Astrocyte of the cerebellum (primary cell): ENCODE measurements at places on chromosomes 5 and 9.

DNA sequence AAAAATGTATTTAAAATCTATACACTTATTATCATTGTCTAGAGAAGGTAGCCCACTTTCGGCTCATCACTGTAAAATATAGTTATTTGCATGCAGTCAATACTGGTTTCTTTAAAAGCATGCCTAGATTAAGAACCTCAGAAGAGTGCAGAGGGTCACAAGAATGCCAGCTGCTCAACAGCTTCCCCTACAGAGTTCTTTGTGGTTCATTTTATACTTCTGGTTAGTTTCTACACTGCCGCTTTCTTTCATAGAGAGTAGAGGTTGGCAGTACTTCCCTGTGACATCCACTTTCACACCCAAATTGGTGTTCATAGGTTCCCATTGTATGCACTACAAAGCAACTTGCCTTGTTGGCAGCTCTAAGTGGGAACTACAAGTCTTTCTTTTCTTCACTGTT, 137.3 kb downstream of the KIAA0825 start:
- no peak for DNase-seq

DNA sequence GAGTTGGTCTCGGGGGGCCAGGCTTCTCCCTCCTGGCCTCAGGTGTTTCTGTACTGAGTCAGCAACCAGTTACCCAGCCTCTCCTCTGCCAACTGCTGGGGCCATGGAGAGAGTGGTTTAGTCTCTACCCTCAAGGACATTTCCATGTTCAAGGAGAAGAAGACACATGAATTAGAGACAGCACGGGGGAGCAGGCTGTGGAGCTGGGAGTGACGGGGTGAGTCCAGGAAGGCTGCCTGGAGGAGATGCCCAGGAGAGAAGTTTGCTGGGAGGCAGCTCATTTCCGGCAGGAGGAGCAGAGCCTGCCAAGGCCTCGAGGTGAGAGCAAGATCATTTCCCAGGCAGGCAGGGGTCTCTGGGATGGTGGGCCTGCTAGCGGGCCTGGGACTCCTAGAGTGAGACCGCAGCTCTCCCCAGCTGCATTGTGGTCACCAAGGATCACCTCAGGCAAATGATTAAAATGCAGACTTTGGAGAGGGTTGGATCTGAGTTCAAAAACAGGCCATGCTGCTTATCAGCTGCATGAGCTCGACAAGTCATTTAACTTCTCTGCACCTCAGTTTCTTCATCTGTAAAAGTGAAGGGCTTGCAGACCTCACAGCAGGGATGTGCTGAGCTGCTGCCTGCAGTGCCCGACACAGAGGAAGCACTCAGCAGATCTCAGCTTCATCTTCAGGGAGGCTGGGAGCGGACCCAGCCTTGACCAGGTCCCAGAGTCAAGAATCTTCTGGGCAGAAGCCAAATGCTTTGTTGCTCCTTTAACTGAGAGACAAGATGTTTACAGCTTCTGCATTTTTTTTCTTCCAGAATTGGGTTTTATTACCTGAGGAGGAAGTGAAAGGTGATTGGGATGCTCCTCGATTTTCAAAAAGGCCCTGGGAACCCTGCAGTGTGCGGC, 35.2 kb downstream of the NEK6 start:
- no peak for DNase-seq

DNA sequence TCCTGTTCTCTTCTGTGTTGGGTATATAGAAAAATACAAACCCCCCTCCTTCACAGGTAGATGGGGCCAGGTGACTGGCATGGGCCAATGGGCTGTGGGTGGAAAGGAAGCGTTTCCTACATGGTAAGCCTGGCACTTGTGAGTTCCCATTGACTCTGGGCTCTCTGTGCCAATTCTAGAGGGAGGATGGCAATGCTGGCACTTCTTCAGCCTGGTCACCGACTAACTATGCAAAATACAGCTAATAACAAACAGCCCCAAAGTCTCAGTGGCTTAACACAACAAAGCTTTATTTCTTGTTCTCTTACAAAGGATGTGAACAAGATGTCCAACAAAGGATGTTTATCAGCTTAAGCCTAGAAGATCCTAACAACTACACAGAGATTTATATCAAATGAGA, 258.1 kb downstream of the SYK start:
- DNase-seq: no peak

GRCh38 chr9:93141771-93142483, 7.9 kb upstream of the NINJ1 start:
- no peak for DNase-seq

DNA sequence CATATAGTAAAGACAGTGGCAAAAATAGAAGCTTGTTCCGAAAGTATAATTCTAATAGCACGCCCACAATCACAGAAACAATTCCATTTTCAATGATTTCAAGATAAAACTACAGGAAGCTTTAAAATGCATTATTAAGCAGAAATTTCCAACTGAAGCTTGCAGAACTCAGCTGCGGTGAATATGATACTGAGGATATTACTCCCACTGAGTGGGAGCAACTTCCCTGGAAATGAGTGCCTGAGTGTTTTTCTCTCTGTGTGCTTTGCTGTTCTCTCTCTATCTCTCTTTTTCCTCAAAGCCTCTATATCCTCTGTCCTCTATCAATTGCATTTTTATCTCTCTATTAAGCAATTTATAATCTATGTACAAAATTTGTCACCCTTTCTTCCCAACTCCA, 187.5 kb upstream of the PRDM9 start:
- no peak for DNase-seq

GRCh38 chr5:171872666-171873065, 87.0 kb downstream of the SMIM23 start:
- DNase-seq: no peak

GRCh38 chr9:113567361-113568080, 104.0 kb downstream of the RGS3 start:
- no peak for DNase-seq

GRCh38 chr5:173858021-173858669, 30.0 kb upstream of the CPEB4 start:
- no peak for DNase-seq

DNA sequence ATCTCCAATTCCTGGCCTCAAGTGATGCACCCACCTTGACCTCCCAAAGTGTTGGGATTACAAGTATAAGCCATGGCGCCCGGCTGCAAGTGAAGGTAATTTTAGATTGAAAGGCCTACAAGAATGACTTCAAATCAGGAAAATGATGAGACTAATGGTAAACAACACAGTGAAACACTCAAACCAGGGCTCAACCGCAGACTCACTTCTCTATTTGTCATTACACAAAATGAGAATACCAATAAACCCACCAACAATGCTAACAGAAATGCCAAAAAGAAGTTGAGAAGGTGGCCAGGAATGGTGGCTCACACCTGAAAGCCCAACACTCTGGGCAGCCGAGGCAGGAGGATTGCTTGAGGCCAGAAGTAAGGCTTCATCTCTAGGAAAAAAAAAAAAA, 92.1 kb downstream of the UBAP2 start:
- no peak for DNase-seq

- peak; percentile 27 for DNase-seq
Measured at GRCh38 chr9:69822116-69822750, 1.6 kb downstream of the CFAP95 start.
